ENCODE measurements at places on chromosomes 2 and 18.

- no peak for DNase-seq
Observed at GRCh38 chr2:109395494-109396201, 218.1 kb downstream of the SEPTIN10 start.

- DNase-seq = no peak
Observed at GRCh38 chr18:44786257-44786656, 105.6 kb downstream of the SETBP1 start.

- no peak for DNase-seq
Observed at GRCh38 chr2:20187331-20187730, 37.6 kb downstream of the SDC1 start.

GRCh38 chr18:67577386-67577785 is 60.9 kb upstream of the DSEL start:
- DNase-seq = peak; percentile 26

DNA sequence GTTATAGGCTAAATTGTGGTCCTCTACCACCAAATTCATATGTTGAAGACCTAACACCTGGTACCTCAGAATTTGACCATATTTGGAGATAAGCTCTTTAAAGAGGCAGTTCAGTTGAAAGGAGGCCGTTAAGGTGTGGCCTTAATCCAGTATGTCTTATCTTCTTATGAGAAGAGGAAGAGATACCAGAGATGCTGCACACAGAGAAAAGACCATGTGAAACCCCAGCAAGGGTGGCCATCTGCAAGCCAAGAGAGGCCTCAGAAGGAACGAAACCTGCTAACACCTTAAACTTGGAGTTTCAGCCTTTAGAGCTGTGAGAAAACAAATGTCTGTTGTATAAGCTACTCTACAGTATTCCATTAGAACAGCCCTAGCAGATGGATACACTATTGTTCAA is 528.1 kb upstream of the DCC start:
- no peak for DNase-seq

GRCh38 chr18:7598167-7599047 is 31.3 kb downstream of the PTPRM start:
- peak; percentile 78 for DNase-seq

DNA sequence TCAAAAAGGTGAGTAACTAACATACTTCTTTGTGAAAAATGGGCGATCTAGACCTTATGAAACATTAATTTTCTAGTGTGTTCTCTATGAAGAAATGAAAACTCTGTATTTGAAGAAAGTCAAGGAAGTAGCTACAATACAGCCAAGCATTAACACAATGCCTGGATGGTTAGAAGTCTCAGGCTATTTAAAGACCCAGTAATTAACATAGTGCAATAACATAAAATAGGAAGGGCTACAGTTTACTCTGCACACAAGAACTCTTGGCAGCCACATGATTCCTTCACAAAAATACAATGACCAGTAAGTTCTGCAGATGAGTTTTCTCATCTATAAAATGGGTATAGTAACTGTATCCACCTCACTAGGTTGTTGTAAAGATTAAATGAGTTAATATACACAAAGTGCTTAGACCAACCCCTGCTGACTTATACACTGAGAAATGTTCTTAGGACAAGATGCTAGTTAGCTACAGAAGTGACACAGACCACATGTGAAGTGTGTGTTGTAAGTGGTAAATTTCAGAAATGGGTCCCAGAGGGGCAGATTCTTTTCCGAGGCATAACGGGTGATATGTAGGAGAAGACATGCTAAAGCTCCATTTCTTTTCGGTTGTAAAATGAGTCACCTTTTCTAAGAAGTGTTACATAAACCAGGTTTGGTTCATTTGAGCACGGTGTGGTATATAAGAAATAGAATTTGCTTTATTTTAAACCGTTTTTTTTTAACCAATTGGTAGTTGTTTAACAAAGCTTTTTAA is 61.8 kb downstream of the CXCR4 start:
- no peak for DNase-seq

DNA sequence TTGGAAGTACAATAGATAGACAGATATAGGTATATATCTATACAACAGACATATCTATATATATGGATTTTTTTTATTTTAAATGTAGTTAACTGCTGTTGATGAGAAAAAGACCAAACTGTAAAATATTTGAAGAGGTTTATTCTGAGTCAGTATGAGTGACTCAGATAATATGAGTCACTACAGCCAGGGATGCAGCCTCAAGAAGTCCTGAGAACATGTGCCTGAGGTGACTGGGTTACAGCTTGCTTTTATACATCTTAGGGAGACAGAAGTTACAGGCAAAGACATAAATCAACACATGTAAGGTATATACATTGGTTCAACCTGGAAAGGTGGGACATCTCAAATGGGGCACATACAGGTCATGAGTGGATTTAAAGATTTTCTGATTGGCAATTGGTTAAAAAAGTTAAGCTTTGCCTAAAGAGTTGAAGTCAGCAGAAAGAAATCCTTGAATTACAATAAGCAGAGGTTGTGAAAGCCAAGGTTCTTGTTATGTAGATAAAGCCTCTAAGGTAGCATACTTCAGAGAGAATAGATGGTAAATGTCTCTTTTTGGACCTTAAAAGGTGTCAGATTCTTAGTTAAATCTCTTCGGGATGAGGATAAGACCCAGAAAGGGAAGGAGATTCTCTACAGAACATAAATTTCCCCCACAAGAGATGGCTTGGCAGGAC is 149.9 kb downstream of the RBM43 start:
- peak; percentile 90 for DNase-seq

DNA sequence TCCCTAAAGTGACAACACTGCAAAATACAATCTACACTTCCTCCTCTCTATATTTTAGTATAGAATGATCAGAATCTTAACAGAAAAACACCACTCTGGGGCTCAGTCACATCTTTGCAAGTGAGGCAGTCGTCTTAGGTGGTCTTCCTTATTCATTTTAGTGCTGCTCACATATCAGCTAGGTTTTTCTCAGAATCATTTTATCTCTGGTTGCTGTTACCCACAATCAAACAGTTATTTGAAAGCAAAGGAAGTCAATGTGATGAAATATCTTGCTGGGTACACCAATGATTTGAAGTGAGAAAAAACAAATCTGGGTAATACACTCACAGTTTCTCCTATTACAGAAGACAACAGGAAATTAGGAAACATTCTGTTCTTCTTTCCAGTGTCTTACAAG is 275.2 kb downstream of the DSEL start:
- DNase-seq = no peak

DNA sequence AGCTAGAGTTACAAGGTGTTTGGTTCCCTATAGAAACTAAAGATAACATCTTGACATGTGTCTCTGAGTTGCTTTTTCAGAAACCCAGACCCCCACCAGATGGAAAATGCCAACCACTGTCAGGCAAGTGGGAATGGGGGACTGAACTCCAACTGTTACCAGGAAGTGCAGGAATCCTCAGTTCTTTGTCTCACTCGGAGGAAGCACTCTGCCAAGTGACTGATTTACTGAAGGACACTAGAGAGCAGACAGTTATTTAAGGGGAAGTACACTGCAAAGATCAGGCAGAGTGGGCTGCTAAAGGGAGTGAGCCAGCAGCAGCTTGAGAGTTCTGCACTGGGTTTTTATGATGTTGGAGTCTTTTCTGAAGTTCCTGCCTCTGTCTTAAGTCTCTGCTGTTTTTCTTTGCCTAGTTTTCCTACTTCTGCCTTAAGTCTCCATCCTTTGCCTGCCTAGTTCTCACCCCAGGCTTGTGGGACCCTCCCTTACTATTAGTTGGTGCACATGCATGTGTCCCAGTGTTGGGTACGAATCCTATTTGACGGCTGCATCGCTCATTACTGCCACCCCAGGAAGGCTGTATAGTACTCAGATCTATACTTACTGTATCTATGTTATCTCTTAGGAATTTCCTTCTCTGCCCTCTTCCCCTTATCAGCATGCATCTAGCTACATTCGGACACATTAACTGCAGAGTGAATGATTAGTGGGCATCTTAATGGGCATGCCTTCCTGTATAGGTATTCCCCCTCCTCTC is 97.1 kb downstream of the TEX51 start:
- DNase-seq = no peak

DNA sequence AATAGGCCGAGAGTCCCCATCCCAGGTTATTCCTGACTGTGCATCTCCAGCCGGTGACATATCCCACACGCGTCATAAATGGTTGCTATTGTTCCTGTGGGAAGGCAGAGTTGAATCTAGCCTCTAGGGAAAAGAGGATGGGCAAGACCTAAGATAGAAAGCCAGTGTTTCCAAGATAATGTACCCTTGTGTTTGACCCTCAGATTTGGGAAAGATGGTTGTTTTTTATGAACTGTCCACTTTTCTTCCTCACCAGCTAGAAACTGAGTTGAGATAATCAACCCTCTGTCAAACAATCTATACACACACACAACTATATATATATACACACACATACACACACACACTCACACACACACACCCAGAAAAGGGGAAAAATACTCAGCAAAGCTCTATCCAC is 131.0 kb downstream of the PRKCE start:
- no peak for DNase-seq

DNA sequence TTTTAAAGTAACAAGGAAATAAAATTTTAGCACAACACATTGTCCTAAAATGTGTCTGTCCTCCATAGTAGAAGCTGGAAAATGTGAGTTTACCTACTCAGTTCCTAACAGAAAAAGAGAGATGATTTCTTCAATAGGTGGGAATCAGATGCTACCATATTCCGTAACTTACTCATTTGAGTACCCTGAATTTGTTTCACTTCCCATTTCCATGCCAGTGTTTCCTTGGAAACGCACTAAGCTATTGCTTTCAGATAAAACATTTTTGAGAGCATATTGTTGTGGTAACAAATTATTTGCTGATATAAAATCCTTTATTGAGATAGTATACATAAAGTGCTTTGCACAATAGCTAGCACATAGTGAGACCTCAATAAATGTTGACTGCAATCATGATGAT is 137.5 kb upstream of the BARD1 start:
- DNase-seq = no peak

GRCh38 chr2:190470256-190470826 is 62.2 kb downstream of the MFSD6 start:
- no peak for DNase-seq

DNA sequence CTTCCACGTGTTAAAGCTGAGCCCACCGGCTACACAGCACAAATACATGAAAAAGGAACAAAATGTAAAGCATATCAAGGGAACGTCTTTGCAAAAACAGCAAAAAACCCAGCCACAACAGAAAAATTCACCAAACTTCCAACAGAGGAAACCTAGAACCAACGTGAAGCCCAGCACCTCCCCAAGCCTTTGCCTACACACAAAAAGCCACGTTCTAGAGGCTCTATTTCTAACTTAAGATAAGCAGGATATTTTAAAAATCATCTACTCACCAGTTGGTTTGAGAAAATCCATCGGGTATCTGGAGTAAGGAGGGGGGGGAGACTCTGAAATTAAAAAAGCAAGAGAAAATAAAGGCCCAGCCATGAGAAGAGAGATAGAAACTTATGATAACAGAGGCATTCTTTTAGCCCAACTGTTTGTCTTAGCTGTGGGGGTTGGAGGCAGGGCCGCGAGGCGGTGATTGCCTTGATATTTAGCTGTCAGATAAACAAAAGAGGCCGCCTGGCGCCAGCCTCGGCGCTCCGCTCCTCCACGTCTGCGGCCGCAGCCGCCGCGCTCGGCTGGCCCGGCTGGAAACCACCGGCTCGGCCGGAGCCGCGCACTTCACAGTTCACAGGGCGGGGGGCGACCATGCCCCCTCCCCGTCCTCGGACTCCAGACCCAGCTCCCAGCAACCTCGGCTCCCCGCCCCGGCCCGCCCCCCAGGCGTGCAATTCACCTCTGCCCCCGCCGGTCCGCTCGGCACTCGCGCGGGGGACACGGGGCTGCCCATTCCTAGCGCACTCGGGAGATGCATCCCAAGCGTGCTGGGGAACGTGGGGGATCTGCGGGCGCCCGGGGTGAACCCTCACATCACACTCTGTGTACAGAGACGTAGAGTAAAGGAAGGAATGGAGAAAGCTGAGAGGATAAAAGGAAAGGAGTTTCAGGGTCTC is 2.4 kb downstream of the SMAD7 start:
- DNase-seq = peak; percentile 91

GRCh38 chr2:98476192-98476868 is 31.7 kb downstream of the INPP4A start:
- peak; percentile 47 for DNase-seq

DNA sequence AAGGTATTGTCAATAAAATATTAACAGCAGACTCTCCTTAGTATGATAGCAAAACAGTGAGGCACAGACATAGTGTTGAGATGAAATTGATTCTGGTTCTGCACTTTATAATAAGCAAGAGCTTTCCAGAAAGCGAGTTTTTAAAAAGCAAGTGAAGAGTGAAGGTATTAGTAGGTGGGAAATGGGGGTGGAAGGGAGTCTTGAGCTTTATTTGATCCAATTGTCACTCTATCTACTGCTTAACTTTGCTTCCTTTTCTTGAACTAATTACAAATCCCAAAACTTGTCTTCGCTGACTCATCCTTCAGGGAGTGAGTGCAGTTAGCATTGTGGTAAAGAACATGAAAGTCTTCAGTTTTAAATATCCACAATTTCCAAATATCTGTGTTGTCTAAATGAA is 120.6 kb upstream of the BOD1L2 start:
- peak; percentile 28 for DNase-seq

DNA sequence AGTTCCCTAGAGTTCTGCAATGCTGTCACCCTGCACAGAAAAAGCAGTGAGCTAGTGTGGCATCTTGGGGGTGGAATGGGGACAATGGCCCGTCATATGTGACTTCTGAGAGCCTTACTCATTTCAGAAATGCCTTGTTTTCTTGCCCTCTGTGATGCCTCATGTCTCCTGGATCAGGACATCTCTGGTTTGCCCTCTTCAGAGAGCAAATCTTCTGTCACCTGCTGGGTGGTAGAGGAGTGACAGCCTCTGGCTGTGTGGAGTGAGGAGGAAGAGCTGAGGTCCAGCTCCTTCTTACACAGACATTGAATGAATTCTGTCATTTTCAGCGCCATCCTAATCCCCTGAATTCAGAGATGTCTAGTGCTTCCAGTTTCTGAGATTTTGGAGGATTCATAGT is 55.6 kb upstream of the PHLPP1 start:
- no peak for DNase-seq

DNA sequence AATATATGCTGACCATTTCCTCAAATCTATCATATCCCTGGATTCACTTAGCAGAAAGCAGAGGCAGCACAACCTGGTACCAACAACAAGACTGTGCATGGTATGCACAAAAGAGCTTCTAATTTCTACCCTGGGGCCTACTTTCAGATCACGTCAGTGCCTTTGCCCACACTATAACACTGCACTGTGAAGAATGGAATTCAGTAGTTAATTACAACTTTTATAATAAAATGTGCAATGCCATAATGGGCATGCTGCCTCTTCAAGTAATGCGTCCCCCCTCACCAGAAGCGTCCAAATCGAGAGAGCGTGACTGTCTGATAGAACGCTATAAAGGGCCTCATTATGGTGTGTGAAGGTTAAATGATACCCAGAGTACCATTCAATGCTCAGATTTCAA is 328.1 kb upstream of the PKDCC start:
- DNase-seq = no peak

GRCh38 chr2:118752762-118753429 is 94.6 kb downstream of the EN1 start:
- DNase-seq = no peak

GRCh38 chr2:190804182-190804795 is 76.3 kb upstream of the GLS start:
- peak; percentile 47 for DNase-seq

- no peak for DNase-seq
Observed at GRCh38 chr18:62332431-62332830, 7.3 kb downstream of the TNFRSF11A start.

- no peak for DNase-seq
Observed at GRCh38 chr2:189952536-189953109, 109.9 kb downstream of the MSTN start.
